MCF 10A (cell line): ENCODE measurements at places on chromosomes 7 and 10. TPM values are rescaled to one million over a fixed set of nuclear protein-coding genes. Genes with fewer than 3 reads are reported as not detected.

The AKR1C3 gene
- 22.0 and 22.9 TPM in 2 replicates for total RNA-seq

The C10orf67 gene
- total RNA-seq = 0.15 and 0.21 TPM in 2 replicates

The ECHDC3 gene
- total RNA-seq = 21.7 and 25.5 TPM in 2 replicates

The LFNG gene
- 1.7 and 2.4 TPM in 2 replicates for total RNA-seq

The BTBD16 gene
- 0.16 TPM in 1 of 2 replicates, not detected in the other for total RNA-seq

The TRPV5 gene
- total RNA-seq = not detected in 2 replicates

The TWNK gene
- total RNA-seq = 19.1 and 27.9 TPM in 2 replicates

The UBE2D4 gene
- 11.6 and 13.7 TPM in 2 replicates for total RNA-seq

The TEX36 gene
- total RNA-seq = not detected in 2 replicates

The TWIST1 gene
- total RNA-seq = 16.1 and 18.9 TPM in 2 replicates

The SPDYE9 gene
- total RNA-seq = not detected in 2 replicates

The PBLD gene
- total RNA-seq = 5.6 and 5.7 TPM in 2 replicates

The CCDC3 gene
- total RNA-seq = 0.10 TPM in 1 of 2 replicates, not detected in the other

The KCNIP2 gene
- 2.1 and 2.6 TPM in 2 replicates for total RNA-seq

The GPR15LG gene
- total RNA-seq = not detected in 2 replicates
